GM23338 (cell line): ENCODE measurements at places on chromosomes 2 and 18.

DNA sequence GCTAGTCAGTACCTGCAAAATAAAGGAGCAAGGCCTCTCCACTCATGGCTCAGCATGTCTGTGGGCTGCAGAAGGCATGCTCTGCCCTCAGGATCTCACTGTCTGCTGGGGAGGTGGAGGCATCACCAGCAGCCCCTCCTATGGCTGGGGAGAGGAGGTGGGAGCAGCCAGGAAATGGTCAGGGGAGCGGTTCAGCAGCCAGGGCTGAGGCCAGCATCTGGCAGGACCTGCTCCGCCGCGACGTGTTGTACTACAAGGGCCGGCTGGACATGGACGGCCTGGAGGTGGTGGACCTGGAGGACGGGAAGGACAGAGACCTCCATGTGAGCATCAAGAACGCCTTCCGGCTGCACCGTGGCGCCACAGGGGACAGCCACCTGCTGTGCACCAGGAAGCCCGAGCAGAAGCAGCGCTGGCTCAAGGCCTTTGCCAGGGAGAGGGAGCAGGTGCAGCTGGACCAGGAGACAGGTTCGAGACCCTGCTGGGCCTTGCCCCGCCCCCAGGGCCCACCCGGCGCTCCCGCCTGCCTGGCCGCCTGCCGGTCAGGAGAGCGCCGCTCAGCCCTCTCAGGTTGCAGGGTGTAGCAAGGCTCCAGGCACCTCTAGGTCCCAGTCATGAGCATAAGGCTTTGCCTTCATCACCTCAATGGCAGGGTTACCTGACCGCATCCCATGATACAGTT, 49.0 kb downstream of the FAM168B start:
- no peak for DNase-seq

- DNase-seq, result no peak
Observed at GRCh38 chr2:10985901-10986535, 74.3 kb downstream of the KCNF1 start.

DNA sequence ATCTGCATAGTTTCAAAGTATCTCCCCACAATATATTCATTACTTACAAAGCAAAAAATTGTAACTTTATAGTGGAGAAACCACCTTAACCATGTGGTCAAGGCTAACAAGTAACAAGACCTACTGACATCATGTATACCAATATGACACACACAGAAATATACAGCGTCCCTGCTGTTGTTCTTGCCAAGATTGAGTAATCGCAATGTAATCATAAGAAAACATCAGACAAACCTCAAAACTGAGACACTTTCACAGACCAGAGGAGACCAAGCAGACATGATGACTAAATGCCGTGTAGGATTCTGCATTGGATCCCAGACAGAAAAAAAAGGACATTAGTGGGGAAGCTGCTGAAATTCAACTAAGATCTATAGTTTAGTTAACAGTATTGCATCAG, 123.0 kb downstream of the ACAA2 start:
- DNase-seq, result no peak

DNA sequence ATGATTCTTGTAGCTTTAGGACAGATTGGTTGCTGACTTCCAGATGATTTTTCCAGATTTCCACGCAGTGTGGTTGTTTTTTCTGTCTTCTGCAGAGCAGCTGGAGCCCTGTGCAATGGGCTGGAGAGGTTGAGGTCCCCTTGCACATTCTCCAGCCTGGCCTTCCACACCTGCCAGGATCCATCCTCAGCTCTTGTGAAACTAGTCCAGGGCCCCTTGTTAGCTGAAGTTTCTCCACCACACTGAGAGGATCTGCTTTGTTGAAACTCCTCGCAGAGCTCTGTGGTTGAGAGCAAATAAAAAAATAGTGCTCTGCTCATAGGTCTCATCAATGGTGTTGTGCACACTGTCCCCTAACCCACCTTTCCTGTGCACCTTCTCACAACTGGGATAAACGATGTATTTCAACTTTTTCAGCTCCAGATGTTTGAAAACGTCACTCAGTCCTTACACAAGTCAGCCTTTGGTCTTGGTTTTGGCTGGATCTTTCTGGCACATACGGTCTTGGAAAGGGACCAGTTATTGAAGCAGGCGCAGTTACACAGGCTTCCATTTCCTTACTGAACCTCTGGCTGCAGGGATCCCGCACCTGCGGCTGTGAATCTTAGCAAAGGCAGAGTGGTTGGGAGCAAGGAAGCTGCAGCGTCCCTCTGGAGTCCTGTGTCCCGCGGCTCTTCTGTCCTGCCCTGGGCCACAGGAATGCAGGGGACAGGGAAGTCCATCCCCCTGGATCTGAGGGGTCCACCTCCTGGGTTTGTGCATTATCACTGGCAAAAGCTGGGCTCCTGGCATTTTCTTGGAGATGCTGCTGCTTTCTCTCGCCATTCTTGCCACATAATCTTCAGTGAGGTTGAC, 272.0 kb upstream of the DSEL start:
- no peak for DNase-seq

DNA sequence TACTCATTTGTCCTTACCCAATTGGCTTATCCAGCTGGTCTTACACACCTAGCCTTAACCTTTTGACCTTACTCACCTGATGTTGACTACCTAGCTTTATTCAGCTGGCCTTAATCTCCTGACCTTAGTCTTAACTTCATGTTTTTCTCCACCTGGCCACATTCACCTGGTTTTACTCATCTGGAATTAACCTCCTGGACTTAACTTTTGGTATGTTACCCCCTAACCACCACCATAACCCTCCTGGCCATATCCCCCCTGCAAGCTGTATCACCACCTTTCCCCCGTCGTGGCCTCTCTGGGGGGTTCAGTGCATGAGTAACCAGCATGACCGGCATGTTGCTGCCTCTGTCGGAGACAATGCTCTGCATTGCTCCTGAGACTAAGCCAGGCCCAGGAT, 45.7 kb downstream of the CHRNA1 start:
- DNase-seq, result no peak

GRCh38 chr18:76408480-76409067, 86.5 kb downstream of the ZNF516 start:
- DNase-seq, result no peak

DNA sequence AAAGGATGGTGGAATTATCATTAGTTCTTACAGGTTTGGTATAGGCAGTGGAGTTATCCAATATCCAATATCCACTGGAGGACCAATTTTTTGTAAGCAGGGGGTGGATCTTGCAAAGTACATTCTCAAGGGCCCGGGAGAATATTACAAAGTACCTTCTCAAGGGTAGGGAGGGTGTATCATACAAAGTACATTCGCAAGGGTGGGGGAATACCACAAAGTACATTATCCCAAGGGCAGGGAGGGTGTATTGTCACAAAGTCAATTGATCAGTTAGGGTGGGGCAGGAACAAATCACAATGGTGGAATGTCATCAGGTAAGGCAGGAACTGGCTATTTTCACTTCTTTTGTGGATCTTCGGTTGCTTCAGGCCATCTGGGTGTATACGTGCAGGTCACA, 55.3 kb upstream of the TMEM87B start:
- no peak for DNase-seq
